ENCODE measurements at places on chromosomes 1 and 21.

DNA sequence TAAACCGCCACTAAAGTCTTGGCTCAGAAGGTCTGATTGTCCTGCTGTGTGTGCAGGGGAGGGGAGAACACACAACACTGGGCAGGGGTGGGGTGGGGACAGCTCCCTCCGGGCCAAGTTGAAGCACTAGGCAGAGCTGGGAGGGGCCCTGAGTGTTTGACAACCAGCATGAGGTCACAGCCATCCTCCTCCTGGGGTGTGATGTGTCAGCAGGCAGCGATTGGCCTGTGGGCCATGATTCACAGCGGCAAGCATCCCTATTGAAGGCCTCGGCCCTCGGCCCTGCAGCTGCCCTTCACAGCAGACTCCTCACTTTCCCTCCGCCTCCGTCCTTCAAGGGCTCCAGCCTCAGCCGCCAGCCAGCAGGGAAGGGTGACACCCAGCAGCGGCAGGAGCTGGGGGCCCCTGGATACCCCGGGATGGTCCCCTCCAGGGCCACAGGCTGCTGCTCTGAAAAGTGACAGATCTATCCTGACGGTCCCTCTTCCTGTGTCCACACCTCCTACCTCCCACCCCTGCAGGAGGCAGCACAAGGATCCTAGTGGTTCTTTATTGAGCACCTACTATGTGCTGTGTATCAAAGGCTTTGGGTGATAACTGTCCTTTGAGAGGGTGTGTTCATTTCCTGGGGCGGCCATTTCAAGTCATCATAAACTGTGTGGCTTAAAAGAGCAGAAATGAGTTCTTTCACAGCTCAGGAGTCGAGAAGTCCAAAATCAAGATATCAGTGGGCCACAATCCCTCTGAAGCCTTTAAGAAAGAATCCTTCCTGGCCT, 66.0 kb upstream of the SLC25A33 start:
- DNase-seq, result no peak

- no peak for DNase-seq
These were observed 73.9 kb downstream of the SLC66A1 start for GRCh38 chr1:19385869-19386591.

- DNase-seq, result no peak
These were observed 19.4 kb upstream of the TMEM125 start for GRCh38 chr1:43250351-43250761.

GRCh38 chr1:215273838-215274516, 191.4 kb downstream of the KCNK2 start:
- DNase-seq, result no peak

DNA sequence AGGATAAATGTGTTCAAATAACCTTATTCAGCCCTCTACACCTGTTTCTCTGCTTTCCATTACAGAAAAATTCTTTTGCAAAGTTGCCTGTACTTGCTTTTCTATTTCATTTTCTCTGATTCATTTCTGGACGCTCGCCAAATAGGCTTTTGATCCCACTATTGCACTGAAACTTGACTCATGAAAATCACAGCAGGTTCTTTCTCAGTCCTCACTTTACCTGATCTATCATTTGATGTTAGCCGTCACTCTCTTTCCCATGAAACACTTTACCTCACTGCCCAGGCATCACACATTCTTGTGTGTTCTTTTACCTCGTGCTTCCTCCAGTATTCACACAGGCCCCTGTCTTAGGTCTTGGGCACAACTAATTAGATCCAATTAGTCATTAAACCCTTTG, 26.2 kb downstream of the HSPA13 start:
- no peak for DNase-seq

DNA sequence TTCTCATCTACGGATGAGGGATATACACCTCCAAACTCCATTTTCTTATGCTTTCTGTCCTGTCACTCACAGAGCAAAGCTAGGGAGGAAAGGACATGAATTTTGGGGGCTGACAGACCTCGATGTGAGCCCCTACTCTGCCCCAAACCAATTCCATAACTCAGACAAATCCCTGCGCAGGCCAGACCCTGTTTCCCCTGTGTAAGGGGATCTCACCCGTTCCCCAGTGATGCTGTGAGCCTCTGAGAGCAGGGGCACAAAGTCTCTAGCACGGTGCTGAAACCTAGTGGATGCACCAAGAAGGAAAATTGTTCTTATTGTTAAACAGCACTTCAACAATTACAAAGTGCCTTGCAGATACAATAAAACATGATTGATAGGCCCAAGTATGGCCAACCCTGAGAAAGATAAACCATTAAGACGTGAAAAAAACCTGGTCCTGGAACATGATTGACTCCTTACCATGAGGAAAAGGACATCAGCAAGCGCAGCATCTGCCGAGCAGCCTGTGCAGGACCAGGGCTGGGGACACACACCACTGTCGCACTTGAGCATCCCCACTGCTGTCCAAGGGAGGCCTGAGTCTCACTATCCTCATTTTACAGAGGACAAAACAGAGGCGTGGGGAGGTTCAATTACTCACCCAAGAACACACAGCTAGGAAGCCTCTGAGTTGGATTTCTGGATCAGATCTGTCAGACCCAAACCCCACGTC, 137.8 kb downstream of the GLIS1 start:
- no peak for DNase-seq

DNA sequence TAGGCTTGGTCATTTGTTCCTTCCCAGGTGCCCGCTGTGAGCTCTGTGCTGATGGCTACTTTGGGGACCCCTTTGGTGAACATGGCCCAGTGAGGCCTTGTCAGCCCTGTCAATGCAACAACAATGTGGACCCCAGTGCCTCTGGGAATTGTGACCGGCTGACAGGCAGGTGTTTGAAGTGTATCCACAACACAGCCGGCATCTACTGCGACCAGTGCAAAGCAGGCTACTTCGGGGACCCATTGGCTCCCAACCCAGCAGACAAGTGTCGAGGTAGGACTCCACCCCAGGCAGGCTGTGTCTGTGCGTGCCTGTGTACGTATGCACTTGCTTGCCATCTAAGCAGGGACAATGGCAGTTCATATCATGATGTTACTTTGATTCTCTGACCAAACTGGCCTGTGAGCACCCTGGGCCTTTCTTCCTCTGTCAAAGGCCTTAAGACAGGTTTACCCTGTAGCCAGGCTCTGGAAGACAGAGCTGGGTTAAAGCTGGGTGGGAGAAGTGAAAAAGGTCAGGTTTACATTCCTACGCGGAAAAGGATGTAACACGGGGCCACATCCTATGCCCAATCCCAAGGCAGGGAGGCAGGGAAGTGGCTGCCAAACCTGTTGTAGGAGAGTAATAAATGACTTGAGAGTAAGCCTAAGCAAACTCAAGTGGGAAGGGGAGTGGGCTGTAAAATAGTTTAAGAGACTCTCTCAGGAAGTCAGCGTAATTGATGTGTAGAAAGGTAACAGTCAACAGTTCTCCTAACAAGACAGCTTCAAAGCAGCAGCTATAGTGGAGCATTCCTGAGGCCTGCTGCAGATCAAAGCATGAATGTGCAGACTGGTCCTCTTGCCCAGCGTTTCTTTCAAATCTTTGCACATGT, 42.5 kb downstream of the LAMC2 start:
- DNase-seq, result no peak

- DNase-seq, result no peak
These were observed 57.2 kb upstream of the HMCN1 start for GRCh38 chr1:185676969-185677368.

DNA sequence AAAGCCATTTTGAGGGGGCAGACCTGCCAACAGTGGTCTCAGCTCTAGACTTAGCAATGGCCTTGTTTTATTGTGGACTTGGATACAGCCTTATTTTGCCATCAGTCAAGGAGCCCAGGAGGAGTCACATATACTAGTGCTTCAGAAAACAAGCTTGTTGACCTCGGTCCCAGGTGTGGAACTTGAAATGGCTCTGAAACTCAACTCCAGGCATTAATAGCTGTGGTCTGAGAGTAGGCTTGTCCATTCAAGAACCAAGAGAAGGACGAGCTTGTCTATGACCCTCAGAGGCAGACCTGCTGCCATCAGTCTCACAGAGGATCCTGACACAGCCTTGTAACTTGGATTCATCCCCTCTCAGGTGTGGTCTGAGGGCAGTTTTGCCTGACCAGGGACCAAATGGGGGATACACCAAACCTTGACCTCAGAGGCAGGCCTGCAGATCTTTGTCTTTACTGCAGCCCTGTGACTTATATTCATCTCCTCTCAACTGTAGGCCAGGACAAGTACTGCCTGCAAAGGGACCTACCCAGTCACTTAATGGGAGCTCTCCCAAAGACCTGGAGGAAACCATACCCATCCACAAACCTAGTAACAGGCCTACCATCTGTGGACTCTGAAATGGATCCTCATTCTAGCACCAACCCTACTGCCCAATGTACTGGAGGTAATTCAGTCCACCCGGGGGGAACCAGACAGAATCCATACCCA, 33.1 kb downstream of the OR6Y1 start:
- no peak for DNase-seq

DNA sequence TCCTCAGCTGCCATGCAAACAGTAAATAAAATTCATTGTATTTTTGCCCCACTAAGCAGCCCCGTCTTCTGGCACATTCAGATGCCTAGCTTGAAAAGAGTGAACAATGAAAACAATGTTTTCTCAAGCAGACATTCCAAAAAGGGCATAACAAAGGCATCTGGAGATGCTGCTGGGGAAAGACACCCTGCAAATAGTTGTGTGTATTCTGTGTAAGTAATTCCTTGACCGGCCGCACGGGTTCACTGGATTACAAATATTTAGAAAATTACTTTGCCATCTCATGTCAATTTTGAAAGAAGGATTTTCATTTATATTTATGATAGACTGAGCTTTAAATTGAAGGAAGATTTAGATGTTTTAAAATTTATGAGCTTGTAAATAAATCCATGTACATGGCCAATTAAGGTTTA, 142.2 kb downstream of the SLC45A1 start:
- DNase-seq, result no peak
